ENCODE measurements at places on chromosomes 6 and 20.

GRCh38 chr6:40720375-40720748, 133.2 kb upstream of the LRFN2 start:
- no peak for DNase-seq

GRCh38 chr6:53679446-53679933, 13.9 kb upstream of the KLHL31 start:
- no peak for DNase-seq

- DNase-seq, result no peak
These were observed 45.7 kb downstream of the SUN5 start for GRCh38 chr20:32958574-32958973.

GRCh38 chr6:109456710-109457561, 1.4 kb upstream of the MICAL1 start:
- DNase-seq, result no peak

- no peak for DNase-seq
These were observed 15.0 kb downstream of the IMPG1 start for GRCh38 chr6:76057469-76057868.

- DNase-seq, result no peak
These were observed 22.5 kb upstream of the ECHDC1 start for GRCh38 chr6:127365874-127366273.

GRCh38 chr20:8330785-8331695, 199.0 kb downstream of the PLCB1 start:
- no peak for DNase-seq

- no peak for DNase-seq
These were observed 38.1 kb downstream of the GJA10 start for GRCh38 chr6:89932245-89932802.

DNA sequence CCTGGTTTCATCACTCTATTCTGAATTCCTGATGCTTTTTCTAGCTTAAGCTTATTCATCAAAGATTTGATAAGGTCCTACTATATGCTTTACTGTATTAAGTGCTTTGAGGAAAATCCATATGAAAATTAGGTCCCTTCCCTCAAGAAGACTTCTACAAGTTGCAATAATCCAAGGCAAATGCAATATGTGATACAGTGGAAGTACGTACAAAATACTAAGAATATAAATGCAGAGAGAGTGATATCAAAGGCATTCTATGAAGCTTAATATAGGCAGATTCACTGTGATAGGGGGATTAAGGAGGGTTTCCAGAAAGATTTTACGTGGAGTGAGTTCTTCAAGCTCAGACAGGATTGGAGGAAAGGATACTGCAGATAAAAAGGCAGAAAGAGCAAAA, 142.1 kb downstream of the C6orf118 start:
- DNase-seq, result no peak

- DNase-seq, result no peak
These were observed 38.4 kb upstream of the CCDC167 start for GRCh38 chr6:37538107-37538506.
